ENCODE measurements at places on chromosomes 2 and 18. TPM values are rescaled to one million over a fixed set of nuclear protein-coding genes. Genes with fewer than 3 reads are reported as not detected.

Gene PFN4
- total RNA-seq: 0.43 TPM

Gene TRAK2
- 32.9 TPM for total RNA-seq

Gene ERBB4
- not detected for total RNA-seq

Gene CENPA
- 1.6 TPM for total RNA-seq

Gene GLB1L
- total RNA-seq: 18.6 TPM

Gene EHBP1
- 184 TPM for total RNA-seq

Data from bronchial smooth muscle cell (primary cell).